Brain (organoid and tissue), 16 donors: ENCODE measurements at places on chromosomes 7 and 10.

DNA sequence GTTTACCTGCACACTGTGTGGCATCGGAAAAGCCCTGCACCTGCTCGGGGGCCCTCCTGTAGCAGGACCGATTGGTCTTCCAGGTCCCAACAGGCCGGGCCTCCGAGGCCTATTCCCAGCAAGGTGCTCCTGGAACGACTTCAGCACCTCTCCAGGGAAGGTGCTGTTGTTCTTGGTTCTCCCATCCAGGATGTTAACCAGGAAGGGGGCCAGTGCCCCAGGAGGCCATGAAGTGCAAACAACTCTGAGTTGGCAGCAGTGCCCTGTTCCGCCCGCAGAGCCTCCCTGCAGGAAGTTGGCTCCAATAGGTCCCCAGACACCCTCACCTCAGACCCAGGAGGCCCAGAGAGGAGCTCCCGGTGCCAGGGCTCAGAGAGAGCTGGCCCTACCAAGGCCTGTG lies 64.0 kb upstream of the DUSP5 start:
- no peak for DNase-seq

DNA sequence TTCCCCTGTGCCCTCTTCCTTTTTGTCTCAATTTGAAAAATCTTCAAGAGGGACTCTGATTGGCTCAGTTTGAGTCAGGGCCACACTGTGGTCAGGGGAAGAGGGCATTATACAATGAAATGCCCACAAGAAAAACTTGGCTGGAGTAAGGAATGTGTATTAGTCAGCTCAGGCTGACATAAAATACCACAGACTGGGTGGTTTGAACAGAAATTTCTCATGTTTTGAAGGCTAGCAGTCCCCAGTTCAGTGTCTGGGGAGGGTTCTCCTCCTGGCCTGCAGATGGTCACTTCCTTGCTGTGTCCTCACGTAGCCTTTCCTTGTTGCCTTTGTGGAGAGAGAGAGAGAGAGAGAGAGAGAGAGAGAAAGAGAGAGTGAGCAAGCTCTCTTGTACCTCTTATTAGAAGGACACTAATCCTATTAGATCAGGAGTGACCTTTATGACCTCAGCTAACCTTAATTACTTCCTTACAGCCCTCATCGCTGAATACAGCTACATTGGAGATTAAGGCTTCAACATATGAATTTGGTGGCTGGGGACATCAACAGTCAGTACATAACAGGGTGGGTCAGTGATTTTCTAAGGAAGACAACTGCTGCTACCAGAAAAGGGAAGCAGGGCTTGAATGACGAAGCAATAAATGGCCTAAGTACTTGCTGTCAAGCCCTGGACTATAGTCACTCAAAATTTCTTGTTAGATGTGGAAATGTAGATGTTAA lies 25.8 kb upstream of the FAM13C start:
- no peak for DNase-seq

- DNase-seq: no peak
These were observed 54.9 kb upstream of the ELN start for GRCh38 chr7:73973091-73973490.

DNA sequence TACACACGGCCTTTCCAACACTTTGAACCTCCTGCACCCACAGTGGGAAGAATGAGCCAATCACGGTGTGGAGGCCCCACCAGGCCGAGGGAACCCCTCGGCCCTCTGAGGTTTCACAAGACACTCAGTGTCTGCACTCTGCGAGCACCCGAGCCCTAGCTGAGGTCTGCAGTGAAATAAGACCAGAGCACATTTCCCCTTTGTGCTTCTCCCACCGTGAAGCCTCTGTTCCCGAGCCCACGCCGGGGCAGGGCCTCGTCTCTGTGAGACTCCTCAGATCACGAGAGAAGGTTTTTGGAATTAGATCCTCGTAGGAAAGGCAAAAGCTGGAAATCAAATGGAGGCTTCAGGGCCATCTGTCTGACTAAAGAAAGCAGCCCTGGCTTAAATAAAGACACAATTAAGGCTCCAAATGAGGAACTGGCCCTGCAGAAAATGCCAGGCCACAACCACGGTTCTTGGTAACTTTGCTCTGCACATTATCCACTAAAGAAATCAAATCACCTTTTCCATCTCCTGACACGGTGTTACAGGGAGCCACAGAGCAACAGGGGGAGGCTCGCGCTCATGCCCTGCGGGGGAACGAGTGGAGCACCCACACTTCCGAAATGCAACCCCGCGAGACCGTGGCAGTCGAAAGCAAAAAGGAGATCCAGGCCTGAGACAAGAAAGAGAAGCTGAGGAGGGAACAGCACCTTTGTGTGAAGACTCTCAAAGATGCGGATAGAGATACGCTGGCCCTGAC lies 43.7 kb downstream of the FAM53B start:
- no peak for DNase-seq

DNA sequence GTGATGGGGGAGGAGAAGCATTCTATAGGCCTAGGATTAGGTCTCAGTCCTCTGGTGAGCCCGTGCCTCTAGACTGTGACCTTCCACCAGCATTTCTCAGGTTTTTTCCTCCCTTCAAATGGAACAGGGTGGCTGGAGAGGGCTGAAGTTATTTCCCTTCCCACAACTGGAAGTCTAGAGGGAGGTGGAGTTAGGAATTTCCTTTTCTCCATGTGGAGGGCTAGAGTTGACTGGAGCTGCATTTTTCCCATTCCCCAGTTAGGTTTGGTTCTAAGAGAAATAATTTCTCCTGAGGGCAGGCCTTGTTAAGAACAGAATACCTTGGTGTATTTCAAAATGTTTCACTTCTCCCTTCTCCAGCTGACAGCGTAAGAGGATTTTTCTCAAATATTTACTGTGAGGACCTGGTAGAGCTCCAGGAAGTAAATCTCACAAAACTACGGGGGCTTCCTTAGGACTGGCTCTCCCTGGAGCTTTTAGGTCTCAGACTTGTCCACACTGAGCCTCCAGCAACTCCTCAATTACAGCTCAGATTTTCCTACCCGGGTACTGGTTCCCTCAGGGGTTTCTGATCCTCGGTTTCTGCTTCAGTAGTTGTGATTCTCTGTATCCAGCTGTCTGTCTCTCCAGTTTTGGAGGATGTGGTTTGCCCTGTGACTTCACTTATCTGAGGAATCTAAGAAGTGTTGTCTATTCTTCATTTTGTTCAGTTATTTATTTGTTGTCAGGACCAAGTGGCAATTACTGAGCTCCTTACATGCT lies 6.0 kb upstream of the REEP3 start:
- DNase-seq: no peak

DNA sequence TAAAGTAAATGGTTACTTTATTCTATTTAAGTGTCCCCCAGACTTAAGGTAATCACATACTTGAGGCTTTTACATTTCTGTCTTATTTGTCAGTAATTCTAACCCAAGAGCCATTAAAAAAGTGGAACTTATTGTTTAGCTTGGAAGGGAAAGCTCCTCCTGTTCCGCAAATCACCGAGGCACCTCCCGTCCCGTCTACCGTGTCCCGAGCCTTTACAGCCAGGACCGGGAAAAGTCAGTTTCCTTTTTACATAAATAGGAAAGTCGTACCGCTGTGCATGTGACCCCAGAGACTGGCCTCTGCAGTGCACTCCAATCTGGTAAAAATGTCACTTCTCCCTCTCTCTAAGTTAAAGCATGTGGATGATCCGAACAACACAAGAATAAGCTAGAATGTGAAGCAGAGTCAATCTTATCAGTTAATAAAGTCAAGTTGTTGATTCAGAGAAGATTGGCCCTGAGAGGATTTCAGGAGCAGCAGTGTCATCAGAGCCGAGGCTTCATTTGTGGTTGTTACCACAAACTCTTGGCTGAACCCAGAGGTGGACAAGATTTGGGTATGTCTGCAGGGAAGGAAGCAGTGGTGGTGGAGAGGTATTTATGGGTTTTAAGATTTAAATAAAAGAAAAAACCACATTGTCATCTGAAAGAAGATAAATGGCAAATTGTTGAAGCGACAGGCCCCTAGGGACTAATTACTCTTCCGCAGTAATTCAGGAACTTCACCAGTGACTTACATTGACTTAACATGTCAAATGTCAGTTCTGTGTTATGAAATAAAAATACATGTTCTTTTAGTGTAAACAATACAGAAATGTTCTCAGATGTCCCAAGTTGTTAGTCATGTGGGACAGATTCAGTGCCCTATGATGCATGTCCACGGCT lies 316.6 kb upstream of the ZNF32 start:
- DNase-seq: no peak

DNA sequence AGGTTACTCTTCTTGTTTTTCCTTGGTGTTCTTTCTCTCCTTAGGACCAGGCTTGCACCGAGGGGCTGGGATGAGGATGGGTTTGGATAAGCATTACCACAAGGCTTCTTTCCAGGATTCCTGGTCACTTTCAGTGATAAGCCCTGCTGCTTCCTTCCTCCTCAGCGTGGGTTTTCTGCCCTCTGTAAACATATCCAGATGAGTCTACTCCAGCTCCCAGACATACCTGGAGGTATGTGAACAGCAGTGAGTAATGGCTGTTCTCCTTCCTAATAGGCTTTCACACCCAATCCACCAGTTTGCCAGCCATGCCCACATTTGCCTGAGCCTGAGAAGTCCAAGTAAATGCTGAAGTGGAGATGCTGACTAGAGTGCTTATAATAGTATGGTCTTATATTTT lies 229.8 kb upstream of the YAE1 start:
- DNase-seq: no peak

DNA sequence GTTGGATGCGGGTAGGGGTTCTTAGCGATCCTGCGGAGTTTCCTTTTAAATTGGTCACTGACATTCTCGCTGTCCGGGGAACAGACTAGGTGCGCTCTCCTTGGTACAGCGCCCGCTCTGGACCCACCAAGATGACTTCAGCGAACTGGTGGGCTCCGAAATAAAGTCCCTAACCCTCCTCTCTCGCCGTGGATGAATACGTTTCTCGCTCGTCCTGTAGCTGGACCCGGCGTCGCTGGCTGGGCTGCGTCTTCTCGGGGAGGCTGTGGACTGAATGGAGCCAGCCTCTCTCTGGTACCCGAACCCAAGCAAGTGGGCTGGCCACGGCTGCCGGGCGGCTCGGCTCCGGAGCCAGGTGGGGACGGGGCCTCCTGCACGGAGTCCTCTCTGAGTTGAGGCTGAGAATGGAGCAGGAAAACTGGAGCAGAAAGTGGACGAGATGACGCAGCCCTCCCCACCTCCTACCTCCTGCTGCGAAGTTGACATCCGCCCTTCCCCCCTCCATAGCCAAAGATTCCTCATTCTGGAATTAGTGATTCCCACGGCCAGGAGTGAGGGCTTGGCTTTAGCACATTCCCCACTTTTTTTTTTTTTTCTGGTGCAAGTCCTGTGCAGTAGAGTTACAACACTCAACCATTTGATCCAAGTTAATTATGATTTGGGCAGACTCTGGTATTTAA lies 1.5 kb downstream of the UNC5B start:
- no peak for DNase-seq

- no peak for DNase-seq
These were observed 17.3 kb downstream of the ZNF438 start for GRCh38 chr10:31014161-31014875.

DNA sequence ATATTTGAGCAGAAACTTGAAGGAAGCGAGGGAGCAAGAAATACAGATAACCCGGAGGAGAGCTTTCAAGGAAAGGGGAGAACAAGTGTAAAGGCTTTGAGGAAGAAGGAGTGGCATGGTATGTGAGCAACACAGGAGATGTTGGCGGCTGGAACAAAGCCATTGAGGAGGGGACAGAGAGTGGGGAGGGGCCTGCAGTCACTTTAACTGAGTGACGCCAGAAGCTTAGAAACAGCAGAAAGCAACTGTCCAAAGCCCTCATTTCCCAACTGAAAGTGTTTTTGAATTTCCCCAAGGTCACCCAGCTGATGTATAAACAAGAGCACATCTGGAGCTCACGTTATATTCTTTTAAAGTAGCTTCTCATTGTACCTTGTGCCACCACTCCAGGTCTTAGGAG lies 19.1 kb downstream of the AUTS2 start:
- DNase-seq: no peak

DNA sequence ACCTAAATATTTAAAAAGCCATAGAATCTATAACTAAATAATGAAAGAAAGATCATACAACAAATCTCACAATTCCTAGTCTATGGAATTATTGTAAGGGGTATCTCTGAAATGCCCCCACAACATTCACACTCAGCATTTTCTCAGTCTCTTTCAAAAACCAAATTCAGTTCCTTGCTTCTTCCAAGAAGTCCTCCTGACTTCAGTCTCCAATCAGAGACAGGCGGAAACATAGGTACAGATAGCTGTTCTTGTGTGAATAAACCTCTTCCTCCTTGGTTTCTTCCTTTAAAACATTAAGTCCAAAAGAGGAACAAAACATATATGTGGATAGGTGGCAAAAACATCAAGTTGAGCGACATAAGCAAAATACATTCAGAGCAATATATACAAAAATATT lies 13.9 kb upstream of the FBXW4 start:
- DNase-seq: no peak

GRCh38 chr7:51317582-51317910 lies 937 bp upstream of the COBL start:
- no peak for DNase-seq

DNA sequence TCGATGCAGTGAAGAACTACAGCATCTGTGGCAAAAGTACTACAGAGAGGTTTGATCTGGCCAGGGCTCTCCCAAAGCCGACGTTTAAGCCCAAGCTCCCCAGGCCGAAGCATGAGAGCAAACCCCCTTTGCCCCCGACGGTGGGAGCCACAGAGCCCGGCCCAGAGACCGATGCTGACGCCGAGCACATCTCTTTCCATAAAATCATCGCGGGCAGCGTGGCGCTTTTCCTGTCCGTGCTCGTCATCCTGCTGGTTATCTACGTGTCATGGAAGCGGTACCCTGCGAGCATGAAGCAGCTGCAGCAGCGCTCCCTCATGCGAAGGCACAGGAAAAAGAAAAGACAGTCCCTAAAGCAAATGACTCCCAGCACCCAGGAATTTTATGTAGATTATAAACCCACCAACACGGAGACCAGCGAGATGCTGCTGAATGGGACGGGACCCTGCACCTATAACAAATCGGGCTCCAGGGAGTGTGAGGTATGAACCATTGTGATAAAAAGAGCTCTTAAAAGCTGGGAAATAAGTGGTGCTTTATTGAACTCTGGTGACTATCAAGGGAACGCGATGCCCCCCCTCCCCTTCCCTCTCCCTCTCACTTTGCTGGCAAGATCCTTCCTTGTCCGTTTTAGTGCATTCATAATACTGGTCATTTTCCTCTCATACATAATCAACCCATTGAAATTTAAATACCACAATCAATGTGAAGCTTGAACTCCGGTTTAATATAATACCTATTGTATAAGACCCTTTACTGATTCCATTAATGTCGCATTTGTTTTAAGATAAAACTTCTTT lies 2.3 kb downstream of the LRRTM3 start:
- DNase-seq: peak; percentile 81

- DNase-seq: no peak
These were observed 2.9 kb upstream of the MMP21 start for GRCh38 chr10:125778556-125778955.

- DNase-seq: no peak
These were observed 305.4 kb upstream of the PODXL start for GRCh38 chr7:131861620-131862346.

- DNase-seq: no peak
These were observed 26.4 kb upstream of the GNA12 start for GRCh38 chr7:2870471-2870931.

DNA sequence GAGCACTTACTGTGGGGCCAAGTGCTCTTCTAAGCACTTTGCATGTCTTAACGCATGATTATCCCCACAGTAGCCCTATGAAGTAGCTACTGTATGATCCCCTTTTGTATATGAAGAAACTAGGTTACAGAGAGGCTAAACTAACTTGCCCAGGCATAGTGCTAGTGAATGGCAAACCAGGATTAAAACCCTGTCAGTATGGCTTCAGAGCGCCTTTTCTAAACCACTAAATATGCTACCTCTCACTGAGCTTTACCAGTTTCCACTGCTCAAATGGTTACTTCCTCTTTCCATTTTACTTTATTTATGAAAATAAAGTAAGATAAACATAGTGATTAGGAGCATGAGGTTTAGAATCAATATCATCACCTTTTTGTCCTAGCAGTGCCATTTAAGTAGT lies 73.6 kb downstream of the PODXL start:
- no peak for DNase-seq
